ENCODE measurements at places on chromosomes 13 and 19.

- no peak for DNase-seq
These were observed 38.7 kb downstream of the NFIX start for GRCh38 chr19:13033819-13034611.

DNA sequence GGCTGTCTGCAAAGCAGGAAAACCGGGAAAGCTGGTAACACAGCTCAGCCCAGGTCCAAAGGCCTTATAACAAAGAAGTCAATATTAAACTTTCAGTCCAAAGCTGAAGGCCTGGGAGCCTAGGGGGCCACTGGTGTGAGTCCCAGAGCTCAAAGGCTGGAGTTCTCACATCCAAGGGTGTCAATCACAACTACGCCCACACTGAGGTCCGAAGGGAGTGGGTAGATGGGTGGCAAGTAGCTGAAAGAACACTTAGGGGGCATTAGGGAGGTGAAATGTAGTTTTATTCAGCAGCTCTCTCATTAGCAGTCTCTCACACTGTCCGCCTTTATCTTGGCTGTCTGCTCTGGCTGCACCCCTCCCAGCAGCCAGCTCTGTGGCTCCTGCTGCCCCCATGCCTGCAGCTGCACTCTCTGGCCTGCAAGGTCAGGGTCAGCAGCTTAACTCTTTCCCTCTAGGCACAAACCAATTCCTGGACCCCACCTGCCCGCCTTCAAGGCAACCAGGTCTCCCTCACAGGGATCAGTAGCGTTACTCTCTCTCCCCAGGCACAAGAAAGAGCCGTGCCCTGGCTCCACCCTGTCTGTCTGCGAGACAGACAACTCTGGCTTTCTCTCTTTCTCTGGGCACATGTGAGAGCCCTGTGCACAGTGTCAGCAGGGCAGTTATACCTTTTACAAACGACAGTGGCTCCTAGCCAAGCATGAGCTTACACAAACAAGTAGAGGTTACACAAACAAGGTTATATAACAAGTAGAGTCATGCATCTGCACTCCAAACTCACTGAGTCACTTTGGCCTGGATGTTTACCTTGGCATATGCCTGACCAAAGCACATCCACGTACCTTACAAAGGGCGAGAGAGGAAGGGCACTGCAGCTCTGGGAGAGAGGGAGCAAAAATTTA, 249.4 kb upstream of the PCDH20 start:
- no peak for DNase-seq

DNA sequence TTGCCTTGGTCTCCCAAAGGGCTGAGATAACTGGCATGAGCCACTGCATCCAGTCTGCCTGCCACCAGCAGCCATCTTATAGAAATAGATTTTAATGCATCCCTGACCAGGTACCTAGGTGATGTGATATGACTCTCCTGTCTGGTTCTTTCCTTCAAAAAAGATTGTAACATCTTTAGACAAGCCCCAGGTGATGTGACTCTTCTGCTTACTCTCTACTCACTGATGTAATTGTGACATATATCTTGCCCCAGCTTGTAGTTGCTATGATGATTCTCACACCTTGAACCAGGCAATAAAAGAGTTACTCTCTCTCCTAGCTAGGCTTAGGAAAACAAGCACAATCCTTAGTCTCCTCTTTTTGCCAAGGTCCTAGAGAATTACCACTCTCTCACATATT, 30.6 kb upstream of the ZNF681 start:
- DNase-seq, result no peak

- DNase-seq, result no peak
These were observed 9.7 kb downstream of the PRKCSH start for GRCh38 chr19:11445141-11445540.

DNA sequence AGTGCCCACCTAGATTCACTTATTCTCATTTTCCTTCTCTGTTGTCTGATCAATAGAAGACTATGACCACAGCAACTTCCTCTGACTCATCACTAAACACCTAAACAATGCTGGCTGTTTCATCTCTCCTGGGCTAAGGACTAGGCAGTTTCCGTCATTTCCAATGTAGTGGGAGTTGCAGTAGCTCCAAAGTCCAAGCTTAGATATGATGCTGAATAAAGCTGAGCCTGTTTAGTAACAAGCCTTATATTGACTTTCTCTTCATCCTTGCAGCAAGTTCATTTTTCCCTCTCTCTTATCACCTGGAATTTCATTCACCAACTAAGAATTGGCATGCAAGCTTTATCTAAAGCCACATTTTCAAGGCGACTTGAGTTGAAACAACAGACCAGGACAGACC, 53.5 kb upstream of the PCDH9 start:
- DNase-seq, result no peak

Measured in GM12864 (cell line).